ENCODE measurements at places on chromosomes 5 and 9.

- DNase-seq = no peak
Observed at GRCh38 chr5:93255796-93256195, 325.2 kb downstream of the NR2F1-AS1 start.

DNA sequence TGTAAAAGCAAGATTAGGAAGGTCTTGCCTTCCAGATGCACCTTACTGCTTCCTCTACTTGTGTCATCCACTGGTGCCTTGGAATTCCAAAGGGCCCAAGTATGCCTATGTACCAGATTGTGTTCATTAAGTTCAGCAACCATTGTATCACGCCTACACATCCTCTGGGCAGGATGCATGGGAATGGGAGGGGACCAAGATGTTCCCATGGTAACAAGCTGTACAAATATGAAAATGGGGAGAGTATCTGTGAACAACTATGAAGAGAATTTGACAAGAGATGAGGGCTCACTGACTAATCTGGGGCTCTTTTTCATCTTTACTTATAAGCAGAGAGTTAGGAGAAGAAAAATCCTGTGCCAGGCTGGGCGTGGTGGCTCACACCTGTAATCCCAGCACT is 137.8 kb upstream of the MAP1B start:
- DNase-seq = no peak

DNA sequence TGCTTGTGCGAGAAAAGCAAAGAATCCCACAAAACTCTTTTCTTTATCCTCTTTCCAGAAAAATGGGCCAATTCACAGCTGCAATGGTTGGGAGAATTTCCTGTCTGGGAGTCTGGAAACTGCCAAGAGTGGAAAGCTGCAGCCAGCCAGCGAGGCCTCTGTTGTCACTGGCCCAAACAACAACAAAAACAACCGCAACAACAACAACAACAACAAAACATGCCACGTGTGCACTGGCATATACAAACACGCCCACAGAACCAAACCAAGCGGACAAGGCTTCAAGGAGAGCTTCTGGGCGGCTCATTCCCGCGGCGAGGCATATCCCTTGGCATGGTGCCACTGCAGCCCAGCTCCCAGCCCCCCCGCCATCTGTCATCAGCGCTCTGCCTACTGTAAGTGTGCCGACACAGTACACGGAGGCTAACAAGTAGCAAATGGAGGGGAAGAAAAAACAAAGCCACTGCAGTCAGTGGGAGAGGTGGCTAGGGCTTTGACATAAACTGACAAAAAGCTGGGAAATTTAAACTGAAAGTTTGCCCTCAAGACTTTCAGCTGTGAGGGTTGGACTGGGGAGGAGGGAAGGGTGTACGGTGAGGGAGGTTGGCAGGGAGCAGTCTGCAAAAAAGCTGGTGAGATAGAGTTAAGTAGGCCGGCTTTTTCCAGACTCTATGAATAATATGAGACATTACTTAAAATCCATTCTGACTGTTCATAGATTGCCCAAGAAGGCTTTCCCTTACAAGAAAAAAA is 165.0 kb upstream of the ZNF462 start:
- no peak for DNase-seq

DNA sequence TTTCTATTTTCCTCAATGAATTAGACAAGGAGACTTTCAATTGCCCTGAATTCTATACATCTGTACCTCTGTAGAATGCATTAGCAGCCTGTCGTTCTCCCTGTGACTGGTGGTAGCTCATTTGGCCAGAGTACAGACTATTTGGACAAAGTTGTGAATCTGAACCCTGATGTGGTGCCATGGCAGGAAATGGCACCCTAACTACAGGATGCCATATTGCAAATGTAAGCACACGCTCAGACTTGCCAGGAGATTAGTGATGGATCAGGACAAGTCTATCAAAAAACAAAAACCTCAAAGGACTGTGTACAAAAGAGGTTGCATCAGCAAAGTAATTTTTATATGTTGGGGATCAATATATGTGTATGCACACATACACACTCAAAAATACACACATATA is 58.3 kb downstream of the SVEP1 start:
- no peak for DNase-seq

DNA sequence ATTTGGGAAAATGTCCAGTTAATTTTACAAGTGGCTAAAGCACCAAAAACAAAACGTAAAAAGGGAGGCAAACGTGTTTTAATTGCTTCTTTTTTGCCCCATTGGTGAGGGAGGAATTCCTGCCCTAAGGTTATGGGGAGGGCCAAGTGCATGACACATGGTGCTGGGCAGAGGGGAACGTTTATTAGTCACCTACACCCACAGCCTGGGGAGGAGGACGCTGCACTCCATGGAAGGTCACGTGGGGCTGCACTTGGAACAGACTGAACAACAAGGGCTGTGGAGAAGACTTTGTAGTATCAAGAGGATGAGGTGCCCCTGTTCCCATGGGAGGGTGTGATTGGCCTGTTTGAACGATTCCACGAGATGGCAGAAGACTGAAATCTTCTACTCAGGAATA is 13.7 kb upstream of the ADAMTS16 start:
- DNase-seq = no peak

DNA sequence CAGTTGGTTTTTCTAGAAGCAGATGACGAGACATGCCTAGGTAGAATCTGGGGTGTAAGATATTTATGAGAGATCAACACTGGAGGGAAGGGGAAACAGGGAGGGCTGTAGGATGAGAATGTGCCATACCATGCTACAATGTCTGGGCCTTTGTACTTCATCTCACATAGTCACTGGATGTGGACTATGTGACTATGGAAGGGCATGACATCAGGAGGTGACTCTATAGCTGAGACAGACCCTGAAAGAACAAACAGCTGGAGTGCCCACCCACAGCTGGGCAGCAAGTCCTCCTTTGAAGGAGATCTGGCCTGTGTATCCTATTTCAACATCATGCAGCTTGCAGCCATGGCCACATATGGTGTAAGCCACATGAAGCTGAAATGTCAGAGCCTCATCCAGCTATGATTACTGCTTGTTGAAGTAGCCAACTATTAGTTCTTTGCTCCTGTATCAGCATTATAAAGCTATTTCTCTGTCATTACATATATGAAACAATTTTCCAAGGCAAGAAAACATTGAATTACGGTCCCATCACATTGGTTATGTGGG is 46.2 kb upstream of the KIF2A start:
- DNase-seq = no peak

DNA sequence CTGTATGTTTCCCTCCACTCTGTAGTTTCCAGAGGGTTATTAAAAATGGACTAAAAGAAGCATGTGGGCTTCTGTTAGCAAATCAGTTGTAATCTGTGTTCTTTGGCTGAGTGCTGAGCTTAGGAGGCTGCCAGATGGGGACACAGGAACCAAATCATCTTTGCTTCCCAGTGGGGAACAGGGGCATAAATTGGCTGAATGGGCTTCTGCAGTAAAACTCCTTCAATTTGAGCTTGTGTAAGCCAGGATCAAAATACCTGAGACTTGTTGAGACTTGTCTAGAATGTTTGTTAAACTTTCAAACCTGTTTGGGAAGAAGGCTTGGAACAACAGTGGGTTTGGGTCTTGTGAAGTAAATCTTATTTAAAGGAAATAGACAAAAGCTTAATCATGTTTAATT is 32.2 kb upstream of the TNFAIP8 start:
- no peak for DNase-seq

DNA sequence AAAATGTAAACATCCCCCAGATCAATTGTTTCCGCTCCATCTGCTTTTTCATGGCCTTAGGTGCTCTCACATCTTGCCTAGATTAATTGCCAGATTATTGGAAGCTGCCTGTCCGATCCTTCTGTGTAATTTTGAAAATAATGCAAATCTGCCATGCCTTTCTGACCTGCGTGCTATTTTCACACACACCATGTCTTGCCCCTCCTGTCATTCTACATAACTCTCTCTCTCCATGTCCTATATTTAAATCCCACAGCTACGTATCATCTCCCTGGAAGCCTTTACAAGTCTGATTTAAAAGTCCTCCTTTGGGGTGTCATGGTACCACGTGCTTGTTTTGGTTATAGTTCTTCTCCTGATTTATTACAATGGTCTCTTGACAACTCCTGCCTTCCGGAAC is 247.6 kb upstream of the ELAVL2 start:
- no peak for DNase-seq

- DNase-seq = peak; percentile 4
Observed at GRCh38 chr9:114777821-114778609, 27.8 kb downstream of the TNFSF15 start.

GRCh38 chr5:136089791-136090190 is 42.9 kb upstream of the SMAD5 start:
- DNase-seq = no peak

- DNase-seq = no peak
Observed at GRCh38 chr5:2914022-2914661, 162.7 kb upstream of the IRX2 start.

GRCh38 chr5:9207817-9208418 is 338.0 kb downstream of the SEMA5A start:
- DNase-seq = no peak

GRCh38 chr5:139633295-139634027 is 14.7 kb upstream of the CXXC5 start:
- peak; percentile 50 for DNase-seq
